ENCODE measurements at places on chromosomes 16 and 17.
A peak's percentile ranks its signal among the peaks of the same experiment; 100 is the strongest.

DNA sequence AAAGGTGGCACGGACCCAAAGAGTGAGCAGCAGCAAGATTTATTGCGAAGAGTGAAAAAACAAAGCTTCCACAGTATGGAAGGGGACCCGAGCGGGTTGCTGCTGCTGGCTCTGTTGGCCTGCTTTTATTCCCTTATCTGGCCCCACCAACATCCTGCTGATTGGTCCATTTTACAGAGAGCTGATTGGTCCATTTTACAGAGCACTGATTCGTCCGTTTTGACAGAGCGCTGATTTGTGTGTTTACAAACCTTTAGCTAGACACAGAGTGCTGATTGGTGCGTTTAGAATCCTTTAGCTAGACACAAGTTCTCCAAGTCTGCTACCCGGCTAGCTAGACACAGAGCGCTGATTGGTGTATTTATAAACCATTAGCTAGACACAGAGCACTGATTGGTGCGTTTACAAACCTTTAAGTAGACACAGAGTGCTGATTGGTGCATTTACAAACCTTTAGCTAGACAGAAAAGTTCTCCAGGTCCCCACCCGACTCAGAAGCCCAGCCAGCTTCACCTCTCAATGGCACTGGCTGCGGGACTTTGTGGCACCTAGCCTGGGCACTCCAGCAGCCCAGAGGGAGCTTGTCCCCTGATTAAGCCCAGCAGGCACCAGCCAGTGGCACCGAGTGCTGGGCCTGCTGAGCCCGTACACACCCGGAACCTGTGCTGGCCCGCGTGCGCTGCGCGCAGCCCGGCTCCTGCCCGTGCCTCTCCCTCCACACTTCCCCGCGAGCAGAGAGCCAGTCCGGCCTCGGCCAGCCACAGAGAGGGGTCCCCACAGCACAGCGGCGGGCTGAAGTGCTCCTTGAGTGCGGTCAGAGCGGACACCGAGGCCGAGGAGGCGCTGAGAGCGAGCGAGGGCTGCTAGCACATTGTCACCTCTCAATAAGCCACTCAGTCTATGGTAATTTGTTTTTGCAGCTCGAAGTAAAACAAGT lies 15.1 kb downstream of the IGSF6 start:
- DNase-seq, result no peak

GRCh38 chr17:36675250-36675649 lies 73.9 kb downstream of the MRM1 start:
- DNase-seq, result no peak

- DNase-seq, result no peak
Measured at GRCh38 chr16:86575754-86576557, 2.4 kb upstream of the FOXL1 start.

DNA sequence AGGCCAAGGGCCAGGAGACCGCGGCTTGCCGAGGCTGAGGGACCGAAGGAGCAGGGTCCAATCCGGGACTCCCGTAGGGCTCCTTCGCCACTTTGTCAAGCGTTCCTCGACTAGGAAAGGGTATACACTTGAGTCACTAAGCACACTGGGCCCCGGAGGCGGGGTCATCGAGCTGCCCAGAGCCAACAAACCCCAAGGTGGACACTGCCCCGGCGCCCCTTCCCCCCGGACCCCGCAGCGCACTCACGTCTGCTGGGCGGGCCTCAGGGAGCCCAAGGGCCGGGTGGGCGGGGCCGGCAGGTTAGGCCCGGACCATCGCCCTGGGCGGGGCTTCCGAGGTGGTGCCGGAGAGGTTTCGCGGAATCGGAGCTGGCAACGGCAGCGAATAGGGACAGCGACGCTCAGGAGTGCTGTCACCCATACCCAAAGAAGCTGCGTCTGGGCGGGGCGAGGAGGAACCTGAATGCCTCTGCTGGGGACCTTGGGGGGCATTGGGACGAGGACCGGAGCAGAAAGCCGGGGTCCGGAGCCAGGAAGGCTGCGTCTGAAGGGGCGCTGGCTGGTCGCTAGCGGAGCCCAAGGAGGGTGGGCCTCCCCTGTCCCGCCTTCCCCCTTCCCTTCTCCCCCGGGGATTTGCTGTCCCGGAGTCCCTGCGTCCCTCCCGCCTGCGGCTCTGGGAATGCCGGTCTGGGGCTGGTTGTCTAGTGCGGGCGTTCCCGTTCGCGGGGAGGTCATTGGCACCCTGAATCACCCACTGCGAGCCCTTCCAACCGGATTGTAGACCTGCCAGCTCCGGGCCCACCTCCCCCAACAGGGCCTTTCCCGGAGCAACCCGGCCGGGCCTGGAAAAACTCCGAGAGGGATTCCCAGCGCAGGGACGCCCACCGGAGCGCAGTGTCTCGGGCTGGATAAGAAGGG lies 118.2 kb upstream of the SMURF2 start:
- no peak for DNase-seq

GRCh38 chr17:5745111-5745813 lies 161.0 kb upstream of the NLRP1 start:
- no peak for DNase-seq

- DNase-seq, result no peak
Measured at GRCh38 chr17:72223866-72224291, 103.1 kb downstream of the SOX9 start.

GRCh38 chr17:72421128-72422092 lies 300.6 kb downstream of the SOX9 start:
- no peak for DNase-seq

- no peak for DNase-seq
Measured at GRCh38 chr16:85064186-85064585, 36.6 kb downstream of the KIAA0513 start.

GRCh38 chr17:14950216-14950615 lies 314.9 kb downstream of the PMP22 start:
- DNase-seq, result no peak

- peak; percentile 22 for DNase-seq
Measured at GRCh38 chr16:46712911-46713310, 23.5 kb downstream of the ORC6 start.

GRCh38 chr16:56985962-56986360 lies 3.4 kb upstream of the NLRC5 start:
- no peak for DNase-seq

DNA sequence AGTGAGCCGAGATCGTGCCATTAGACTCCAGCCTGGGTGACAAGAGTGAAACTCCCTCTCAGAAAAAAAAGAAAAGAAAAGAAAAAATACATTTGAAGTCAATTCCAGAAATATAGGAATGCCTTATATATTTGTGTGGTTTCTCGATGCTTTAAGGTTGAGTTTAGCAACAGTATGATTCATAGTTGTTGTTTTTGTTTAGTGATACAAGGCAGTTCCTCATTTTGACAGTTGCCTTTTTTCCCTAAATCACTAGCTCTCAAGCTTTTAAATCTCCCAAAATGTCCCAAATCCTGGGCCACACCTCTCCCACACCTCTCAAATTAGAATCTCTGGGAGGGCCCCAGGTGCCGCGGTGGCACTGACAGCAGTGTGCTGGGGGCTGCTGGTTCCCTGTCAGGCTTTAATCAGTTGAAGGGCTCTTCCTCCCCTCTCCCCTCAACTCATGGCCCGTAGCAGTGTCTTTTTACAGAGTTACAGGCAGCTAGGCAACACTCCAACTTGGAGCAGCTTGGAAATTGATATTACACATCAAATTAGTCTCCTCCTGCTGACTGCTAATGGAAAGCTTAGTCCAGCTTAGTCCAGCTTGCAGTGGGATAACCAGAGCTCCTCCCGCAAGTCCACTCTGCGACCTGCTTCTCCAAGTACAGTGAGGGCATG lies 58.4 kb downstream of the EPN2 start:
- DNase-seq, result no peak

- no peak for DNase-seq
Measured at GRCh38 chr17:77354670-77355455, 214.1 kb downstream of the SEC14L1 start.

DNA sequence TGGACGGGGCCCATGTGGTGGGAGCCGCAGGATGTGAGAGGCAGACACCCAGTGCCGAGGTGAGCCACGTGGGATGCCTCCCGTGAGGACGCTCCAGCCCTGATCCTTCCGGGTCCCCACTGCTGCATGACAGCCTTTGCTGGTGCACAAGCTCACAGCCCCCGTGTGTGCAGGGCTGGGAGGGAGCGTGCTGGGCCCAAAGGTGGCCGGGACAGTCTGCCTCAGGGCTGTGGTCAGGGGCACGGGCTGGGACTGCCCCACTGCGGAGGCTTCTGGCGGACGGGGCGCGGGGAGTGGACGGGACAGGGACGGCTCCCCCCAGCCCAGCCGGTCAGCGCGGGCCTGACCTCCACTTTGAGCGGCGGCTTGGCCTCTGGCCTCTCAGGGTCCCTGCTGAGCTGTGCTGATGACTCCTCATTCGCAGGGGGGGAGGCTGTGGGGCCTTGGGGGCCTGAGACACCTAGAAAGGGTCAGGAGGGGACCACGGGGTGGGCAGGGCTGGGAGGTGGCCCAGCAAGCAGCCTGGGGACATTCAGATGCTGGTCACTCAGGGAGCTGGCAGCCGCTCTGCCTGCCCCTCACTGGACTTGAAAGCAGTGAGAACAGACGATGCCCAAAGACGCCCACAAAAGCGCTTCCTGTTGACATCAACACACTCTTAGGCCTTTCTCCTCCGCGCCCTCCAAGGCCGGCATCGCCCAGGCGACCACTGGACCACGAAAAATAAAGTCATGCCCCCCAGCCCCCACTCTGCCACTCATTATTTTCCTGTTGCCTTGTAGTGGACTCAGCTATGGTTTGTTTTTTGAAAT lies 9.3 kb upstream of the METRNL start:
- no peak for DNase-seq

- no peak for DNase-seq
Measured at GRCh38 chr16:49836668-49837067, 19.2 kb downstream of the ZNF423 start.

DNA sequence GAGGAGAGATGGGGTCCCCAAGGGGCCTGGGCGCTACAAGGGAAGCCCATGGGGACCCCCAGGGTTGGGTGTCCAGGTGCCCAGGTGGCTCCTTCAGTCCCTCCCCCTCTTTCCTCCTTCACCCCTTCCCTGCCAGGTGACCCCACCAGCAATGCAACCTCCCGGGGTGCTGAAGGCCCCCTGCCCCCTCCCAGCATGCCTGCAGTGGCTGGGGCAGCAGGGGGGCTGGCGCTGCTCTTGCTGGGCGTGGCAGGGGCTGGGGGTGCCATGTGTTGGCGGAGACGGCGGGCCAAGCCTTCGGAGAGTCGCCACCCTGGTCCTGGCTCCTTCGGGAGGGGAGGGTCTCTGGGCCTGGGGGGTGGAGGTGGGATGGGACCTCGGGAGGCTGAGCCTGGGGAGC lies 4.0 kb downstream of the EFNB3 start:
- no peak for DNase-seq

GRCh38 chr16:66308096-66308495 lies 58.4 kb upstream of the CDH5 start:
- DNase-seq, result no peak

DNA sequence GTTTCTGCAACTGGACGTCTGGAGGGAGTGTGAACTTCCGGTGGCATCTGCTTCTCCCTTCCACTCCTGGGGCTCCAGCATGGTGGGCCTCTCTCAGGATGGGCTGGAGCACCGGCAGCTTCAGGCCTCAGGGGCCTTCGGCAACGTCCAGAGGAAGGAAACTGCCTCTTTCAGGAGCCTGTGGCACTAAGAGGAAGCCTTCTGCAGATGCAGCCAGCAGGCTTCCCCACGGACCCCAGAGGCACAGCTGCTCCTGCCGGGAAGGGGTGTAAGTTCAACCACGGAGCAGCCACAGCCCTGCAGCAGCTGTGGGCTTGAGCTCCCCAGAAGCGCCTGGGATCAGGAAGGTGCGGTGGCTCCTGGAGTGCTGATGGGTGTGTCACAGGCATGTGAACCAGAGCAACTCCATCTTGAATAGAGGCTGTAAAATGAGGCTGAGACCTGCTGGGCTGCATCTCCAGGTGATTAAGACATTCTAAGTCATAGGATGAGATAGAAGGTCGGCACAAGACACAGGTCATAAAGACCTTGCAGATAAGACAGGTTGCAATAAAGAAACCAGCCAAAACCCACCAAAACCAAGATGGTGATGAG lies 50.8 kb upstream of the KLHDC4 start:
- DNase-seq, result no peak

DNA sequence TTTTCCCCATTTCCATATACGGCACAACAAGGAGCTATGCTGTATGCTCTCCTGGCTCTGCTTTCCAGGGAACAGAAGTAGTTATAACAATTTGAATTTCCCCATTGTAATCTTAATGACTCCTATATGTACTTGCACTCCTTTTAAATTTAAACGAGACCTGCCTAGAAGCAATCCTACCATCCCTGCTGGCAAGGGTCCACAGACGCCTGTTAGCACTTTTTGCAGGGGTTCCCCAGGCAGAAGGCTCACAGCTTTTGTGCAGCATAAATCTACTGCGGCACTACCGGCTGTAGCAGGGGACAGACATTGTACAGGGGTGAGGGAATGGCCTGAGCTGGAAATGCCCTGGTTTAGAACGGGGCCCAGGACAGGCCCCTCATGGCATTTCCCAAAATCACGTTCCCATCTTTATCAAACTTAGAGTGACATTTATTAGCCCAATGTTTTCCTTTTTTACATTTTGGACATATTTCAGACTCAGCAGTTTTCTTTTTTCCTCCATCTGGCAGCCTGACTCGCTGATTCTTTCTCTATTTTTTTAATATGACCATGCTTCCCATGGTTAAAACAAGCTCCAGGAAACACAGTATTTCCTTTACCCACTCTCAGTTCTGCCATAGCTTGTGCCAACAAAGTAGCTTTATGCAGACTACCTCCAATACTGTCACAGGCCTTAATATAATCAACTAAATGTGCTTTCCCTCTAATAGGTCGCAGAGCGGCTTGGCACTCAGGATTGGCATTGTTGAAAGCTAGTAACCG lies 35.4 kb upstream of the USP22 start:
- DNase-seq, result no peak

DNA sequence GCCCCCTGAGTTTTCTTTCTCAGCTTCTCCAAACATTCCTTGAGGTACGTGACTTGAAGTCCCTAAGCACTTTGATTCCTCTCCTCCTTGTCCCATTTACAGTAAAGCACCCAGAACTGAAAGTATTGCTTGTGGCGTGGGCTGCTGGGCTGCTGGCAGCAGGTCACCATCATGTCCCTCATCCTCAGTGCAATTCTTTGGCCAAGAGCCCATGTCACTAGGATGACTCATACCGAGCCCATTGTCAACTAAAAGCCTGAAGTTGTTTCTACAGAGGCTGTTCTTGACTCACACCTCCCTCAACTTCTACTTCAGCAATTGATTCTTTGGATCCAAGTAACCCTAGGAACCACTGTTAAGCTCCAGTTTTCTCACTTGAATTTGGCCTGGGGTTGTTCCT lies 54.3 kb downstream of the KPNA2 start:
- no peak for DNase-seq

GRCh38 chr16:49623501-49624266 lies 232.2 kb downstream of the ZNF423 start:
- DNase-seq, result no peak
